SJCRH30 (cell line): ENCODE measurements at places on chromosomes 11 and 22. TPM values are rescaled to one million over a fixed set of nuclear protein-coding genes. Genes with fewer than 3 reads are reported as not detected.
A peak's percentile ranks its signal among the peaks of the same experiment; 100 is the strongest.

DNA sequence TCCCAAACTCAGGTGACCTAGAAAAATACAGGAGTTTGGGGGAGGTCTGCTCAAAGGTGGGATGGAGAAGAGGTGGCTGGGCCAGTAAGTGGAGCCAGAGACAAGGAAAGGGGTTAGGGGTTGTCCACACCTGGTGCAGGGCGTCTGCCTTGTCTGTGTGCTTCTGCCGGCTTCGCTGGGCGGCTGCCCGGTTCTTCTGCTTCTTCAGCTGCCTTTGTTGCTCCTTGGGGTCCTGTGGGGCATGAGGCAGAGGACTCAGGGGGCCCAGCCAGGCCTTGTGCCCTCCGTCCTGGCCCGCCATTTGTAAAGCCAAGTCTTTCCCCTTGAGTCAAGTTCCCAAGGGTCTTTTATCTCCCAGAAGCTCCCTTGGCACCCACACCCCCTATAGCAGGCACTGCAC, 2.5 kb downstream of the BATF2 start:
- H3K4me3 ChIP-seq, result no peak overlapping the region
- no peaks in the 10 kb centered on the region for H3K27me3 ChIP-seq

DNA sequence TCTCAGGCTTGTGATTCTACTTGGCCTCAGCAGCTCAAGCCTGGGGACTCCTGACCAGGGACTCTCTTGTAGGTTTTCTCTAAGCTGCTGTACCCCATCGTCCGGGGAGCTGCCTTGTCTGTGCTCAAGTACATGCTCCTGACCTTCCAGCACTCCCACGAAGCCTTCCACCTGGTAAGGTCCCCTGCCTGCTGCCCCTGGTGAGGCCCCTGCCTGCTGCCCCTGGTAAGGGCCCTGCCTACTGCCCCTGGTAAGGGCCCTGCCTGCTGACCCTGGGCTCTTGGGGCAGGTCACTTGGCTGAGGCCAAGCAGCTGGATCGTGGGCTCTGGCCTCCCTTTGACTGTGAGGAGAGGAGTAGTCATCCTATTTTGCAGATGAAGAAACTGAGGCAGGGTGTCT, 11.3 kb downstream of the USP35 start:
- no peak for DNase-seq
- H3K27me3 ChIP-seq, result no peaks in the 10 kb centered on the region
- no peak overlapping the region for H3K27ac ChIP-seq

DNA sequence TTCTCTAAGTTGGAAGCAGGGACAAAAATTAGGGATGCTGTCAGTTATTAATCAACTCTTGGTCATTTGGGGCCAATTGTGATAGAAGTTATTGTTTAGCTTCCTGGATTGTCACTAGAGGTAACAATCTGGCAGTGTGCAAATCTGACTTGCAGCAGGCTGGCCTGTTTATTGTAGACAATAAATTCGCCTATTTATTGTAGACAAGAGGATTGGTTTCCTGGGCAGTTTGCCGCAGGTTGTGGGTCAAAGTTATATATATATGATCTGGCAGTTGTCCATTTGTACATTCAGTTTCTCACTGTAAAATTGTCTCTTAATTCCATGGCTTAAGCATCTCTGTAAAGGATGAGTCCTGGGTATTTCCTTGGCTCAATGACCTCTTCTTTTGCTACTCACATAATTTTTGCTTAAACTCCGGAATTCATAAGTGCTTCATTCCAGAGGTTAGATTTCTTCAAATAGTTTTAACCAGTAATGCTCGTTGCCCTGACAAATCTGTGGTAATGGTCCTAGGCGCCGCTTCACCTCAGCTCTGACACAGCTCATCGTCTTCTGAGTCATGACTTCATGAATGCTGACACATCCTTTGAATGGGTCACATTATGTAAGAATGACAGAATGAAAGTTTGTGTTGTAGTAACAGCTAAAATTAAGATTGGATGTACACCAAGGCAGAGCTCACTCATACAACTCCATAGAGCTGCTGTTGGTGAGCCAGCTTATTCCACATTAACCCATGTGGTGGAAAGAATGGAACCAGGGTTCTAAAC, 7.8 kb upstream of the MMP3 start:
- H3K27ac ChIP-seq, result no peak overlapping the region
- no peaks in the 10 kb centered on the region for H3K27me3 ChIP-seq
- DNase-seq, result no peak
- peaks cover 18% of the 10 kb centered on the region for H3K4me1 ChIP-seq
- no peaks in the 10 kb centered on the region for H3K36me3 ChIP-seq
- H3K4me3 ChIP-seq, result no peak overlapping the region

- H3K27me3 ChIP-seq, result peaks cover 10% of the 10 kb centered on the region
- no peaks in the 10 kb centered on the region for H3K36me3 ChIP-seq
- no peak for DNase-seq
- H3K27ac ChIP-seq, result no peak overlapping the region
These were observed 79.0 kb upstream of the SHISAL1 start for GRCh38 chr22:44391481-44392445.

DNA sequence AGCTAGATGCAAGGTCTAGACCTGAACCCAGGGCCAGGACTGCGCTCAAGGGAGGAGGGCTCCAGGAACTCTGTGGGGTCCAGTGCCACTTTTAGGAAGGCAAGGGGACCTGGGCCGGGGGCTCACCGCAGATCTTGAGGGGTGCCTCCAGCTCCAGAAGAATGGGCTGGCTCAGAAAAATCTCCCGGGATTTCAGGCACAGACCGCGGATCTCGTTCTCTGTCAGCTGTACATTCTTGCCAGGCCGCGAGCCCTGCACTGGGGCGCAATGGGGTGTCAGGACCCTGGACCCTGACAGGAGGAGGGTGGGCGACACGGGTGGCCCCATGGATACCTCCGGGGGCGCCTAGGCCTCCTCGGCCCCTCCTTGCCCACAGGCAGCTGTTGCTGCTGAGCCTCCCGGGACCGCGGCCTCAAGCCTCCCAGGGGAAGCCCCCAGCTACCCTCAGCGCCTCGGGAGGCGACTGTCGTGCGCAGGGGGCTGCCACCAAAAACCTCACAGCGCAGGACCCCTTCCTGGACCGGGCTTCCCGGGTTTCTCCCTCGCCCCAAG, 640 bp downstream of the PPP1CA start:
- H3K27me3 ChIP-seq, result no peaks in the 10 kb centered on the region
- no peak for DNase-seq
- peak overlapping the region; percentile 70 for H3K27ac ChIP-seq
- peaks cover 14% of the 10 kb centered on the region for H3K36me3 ChIP-seq

DNA sequence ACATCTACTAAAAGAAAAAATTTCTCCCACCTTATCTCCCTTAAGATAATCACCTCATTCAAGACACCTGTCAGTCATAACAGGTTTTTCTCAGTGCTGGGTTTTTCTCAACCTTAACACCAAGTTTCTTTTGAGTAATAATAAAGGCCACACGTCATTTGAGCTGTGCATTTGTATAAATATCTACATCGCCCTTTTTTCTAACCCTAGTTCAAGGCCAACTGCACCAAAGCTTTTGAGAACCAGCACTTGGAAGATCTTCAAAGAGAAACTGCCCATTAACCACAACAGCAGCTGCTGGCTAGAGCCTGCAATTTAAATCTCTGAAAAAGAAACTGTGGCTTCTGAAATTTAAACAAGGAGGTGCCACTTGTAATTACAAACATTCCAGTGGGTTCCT, 6.9 kb downstream of the CADM1 start:
- no peaks in the 10 kb centered on the region for H3K36me3 ChIP-seq
- peak; percentile 8 for DNase-seq
- H3K27ac ChIP-seq, result no peak overlapping the region
- H3K4me1 ChIP-seq, result 0 out of 2 replicates have a peak, but pooled peaks cover 3% of the 10 kb centered on the region

- DNase-seq, result no peak
- no peaks in the 10 kb centered on the region for H3K36me3 ChIP-seq
- no peak overlapping the region for H3K27ac ChIP-seq
- H3K4me3 ChIP-seq, result no peak overlapping the region
- no peaks in the 10 kb centered on the region for H3K27me3 ChIP-seq
- H3K4me1 ChIP-seq, result no peaks in the 10 kb centered on the region
These were observed 34.6 kb downstream of the CECR2 start for GRCh38 chr22:17403906-17404305.

GRCh38 chr11:115670538-115671205, 166.5 kb upstream of the CADM1 start:
- no peaks in the 10 kb centered on the region for H3K27me3 ChIP-seq
- H3K4me3 ChIP-seq, result no peak overlapping the region
- H3K36me3 ChIP-seq, result no peaks in the 10 kb centered on the region
- H3K4me1 ChIP-seq, result peaks cover 22% of the 10 kb centered on the region

- H3K27me3 ChIP-seq, result no peaks in the 10 kb centered on the region
- H3K4me3 ChIP-seq, result no peak overlapping the region
- H3K36me3 ChIP-seq, result no peaks in the 10 kb centered on the region
- H3K27ac ChIP-seq, result no peak overlapping the region
- peak; percentile 72 for DNase-seq
These were observed 371.1 kb downstream of the SOX6 start for GRCh38 chr11:15985127-15985859.

Gene OR51B2
- not detected in 2 replicates for total RNA-seq
